ENCODE measurements at places on chromosomes 3 and 15.
A peak's percentile ranks its signal among the peaks of the same experiment; 100 is the strongest.

- DNase-seq = no peak
Observed at GRCh38 chr3:105837143-105837740, 31.6 kb downstream of the CBLB start.

DNA sequence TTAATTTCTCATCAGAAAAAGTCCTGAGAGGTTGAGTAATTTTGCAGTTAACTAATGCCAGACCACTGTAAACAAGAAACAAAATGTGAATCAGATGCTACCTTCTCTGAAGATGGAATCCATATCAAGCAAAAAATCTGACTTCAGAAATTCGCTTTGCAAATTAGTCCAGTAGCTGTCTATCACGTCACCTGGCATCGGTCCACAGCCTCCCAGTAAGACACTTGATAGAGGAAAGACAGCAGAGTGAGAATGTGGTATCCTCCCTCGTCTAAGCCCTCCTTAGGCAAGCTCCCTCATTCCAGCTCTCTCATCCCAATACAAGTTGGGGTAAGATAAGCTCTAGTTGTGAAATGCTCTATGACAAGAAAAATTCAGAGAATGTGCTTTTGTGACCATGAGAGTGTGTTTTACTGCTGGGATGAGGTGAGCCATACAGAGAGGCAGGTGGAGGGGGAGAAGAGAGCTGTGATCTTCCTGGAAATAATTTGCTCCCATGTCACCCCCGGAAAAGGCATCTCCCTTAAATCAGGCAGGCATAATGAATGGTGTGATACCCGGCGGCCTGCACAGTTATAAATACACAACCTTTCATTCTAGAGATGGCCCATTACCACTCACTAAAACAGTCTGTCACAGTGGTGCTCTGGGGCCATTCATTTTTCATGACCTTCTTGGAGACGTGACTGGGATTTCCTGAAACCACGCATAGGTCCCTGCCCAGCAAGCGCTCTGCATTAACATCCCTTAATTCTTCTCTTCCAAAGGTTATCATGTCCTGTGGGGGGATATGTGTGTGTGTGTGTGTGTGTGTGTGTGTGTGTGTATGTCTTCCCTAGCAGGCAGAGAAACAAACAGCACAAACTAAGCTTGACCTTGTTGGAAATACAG, 602.0 kb upstream of the KCNMB2 start:
- DNase-seq = peak; percentile 45

- DNase-seq = no peak
Observed at GRCh38 chr3:42214565-42215283, 51.3 kb downstream of the CCK start.

DNA sequence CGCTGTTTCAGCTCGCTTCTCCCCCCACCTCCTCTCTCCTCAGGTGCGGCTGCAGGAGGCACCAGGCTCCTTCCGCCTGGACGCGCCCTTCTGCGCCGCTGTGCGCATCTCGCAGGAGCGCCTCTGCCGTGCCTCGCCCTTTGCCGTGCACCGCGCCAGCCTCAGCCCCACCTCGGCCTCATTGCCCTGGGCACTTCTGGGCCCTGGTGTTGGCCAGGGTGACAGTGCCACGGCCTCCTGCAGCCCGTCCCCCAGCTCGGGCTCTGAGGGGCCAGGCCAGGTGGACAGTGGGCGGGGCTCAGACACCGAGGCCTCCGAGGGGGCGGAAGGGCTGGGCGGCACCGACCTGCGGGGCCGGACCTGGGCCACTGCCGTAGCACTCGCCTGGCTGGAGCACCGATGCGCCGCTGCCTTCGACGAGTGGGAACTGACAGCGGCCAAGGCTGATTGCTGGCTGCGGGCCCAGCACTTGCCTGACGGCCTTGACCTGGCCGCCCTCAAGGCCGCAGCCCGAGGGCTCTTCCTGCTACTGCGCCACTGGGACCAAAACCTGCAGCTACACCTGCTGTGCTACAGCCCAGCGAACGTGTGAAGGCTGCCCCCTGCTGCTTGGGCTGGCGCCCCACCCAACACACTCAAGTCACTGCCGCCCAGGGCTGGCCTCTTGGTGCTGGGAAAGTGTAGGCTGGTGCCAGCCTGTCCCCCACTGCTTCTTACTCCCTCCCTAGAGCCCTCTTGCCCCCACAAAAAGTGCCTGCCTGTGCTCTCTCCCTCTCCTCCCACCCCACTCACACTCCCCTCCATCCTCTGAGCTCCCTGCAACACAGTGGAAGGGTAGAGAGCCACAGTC, 7.1 kb downstream of the ALG3 start:
- no peak for DNase-seq

DNA sequence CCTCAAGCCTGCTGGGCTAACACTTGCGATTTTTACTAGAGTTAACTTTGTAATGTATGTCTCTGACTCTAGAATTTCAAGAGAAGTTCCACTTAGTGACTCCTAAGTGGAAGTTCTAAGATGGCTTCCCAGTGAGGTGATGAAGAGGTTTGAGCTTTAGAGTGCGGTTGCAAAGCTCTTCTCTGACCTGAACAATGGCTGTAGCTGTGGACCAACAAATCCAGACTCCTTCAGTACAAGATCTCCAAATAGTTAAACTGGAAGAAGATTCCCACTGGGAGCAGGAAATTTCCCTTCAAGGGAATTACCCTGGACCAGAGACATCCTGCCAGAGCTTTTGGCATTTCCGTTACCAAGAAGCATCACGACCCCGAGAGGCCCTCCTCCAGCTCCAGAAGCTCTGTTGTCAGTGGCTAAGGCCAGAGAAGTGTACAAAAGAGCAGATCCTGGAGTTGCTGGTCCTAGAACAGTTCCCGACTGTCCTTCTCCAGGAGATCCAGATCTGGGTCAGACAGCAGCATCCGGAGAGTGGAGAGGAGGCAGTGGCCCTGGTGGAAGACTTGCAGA, 22.3 kb downstream of the WDR73 start:
- no peak for DNase-seq

GRCh38 chr15:25465835-25466234, 27.0 kb upstream of the UBE3A start:
- no peak for DNase-seq

GRCh38 chr3:38554127-38554827, 58.1 kb downstream of the EXOG start:
- no peak for DNase-seq

DNA sequence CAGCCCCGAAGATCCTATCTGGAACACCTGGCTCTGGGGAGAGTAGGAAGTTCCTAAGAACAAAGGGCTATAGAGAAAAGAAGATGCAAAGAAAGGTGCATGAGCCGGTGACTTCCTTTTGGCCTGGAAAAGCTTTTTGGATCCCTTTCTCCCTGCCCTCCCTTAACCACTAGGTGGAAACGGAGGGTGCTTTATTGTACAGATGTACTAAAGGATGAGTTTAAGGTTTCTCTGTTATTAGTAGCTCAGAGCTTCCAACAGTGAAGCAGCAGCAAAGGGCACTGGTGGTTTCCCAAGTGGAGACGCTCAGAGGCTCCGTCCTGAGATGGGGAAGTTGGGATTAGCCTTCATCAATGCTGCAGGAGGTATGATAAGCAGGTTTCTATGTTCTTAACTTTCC, 5.9 kb upstream of the ADGRG7 start:
- DNase-seq = no peak

Data from HS-27A (cell line).